ENCODE measurements at places on chromosomes 12 and 14.

DNA sequence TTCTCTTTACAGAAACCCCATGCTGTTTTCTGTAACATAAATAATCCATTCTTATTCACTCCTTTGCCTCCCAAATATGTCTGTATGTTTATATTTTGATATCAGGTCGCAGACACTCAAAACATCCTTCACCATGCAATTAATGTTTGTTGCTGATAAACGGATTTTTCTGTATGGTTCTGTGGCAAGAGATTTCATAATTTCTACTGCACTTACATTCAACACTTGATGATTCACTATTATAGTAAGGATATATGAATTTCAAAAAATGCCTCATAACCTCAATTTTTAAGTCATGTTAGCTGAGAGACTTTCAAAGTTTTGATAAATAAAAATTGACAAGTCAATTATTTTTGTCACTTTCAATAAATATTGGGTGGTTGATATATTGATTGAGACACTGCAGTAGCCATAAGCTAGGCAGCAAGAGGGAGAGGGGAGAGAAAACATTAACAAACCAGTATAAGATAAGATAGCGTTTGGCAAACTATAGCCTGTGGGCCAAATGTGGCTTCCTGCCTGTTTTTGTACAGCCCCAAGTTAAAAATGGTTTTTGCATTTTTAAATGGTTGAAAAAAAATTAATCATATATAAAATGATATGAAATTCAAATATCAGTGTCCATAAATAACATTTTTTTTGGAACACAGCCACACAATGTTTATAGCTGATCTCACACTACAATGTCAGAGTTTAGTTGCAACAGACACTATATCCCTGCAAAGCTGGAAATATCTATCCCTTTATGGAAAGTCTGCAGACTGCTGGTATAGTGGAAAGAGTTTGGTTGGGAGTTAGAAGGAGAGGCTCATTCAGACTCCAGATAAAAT lies 18.3 kb downstream of the ALDH6A1 start:
- DNase-seq: no peak

- DNase-seq: no peak
These were observed 4.9 kb upstream of the PLXNC1 start for GRCh38 chr12:94143438-94143837.

- no peak for DNase-seq
These were observed 4.2 kb downstream of the AQP5 start for GRCh38 chr12:49965836-49966235.

DNA sequence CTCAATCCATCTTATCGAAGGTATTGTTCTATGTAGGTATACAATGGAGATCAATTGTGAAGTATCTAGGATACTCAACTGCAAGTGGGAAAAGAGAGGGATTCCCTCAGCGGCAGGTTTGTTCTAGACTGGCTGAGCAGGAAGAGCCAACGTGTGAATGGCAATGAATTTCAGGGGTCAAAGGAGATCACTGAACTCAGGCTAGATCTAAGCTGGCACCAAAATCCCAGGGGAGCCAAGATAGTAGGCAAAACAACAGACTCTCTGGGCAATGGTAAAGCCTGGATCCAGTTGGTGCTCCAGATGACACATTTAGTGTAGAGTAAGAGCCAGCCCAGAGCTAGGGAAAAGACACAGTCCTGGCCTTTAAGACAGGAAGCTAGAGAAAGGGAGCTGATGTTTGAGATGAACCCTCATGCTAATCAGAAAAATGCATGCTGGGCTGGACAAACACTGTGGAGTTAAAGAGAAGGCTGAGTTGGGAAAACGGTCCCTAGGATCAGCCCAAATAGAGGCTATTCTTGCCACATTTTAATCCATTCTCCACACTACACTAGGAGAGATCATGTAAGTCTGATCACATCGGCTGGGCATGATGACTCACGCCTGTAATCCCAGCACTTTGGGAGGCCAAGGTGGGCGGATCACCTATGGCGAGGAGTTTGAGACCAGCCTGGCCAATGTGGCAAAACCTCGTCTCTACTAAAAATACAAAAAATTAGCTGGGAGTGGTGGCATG lies 45.6 kb downstream of the EFCAB11 start:
- no peak for DNase-seq

DNA sequence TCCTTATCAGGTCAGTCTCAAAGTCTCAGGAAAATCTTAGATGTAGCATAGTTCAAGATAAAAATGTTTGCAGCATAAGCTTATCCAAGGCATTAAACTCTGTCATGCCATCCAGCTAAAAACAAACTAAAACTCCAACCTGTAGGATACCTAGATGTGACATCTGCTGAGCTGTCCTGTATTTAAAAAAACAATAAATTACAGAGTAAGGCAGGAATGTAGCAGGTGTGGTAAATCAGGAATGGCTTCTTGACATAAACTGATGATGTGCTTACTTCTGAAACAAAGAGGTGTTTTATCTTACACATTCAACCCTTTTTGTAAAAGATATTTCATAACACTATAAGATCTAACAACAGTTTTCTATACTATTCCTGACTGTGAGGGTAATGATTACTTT lies 30.6 kb upstream of the DLGAP5 start:
- DNase-seq: no peak

GRCh38 chr14:75267141-75267721 lies 11.4 kb upstream of the FOS start:
- DNase-seq: no peak

DNA sequence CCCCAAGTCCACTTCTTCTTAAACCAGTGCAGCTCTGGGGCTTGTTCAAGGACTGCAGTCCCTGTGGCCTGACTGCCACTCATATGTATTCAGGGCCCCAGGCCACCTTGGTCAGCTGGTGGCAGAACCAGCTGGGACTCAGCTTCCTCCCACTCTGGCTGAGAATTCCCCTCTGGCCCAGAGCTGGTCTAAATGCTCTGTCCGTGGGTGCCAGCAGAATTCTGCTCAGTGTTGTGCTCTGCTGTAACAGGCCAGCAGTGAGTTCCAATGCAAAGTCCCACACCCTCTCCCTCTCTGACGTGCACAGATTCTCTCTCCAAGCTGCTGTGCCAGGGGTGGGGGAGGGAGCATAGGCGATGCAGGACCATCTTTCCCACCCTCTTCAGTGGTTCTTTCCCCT lies 210.4 kb upstream of the RGS6 start:
- DNase-seq: no peak

- DNase-seq: no peak
These were observed 31.9 kb upstream of the CCDC91 start for GRCh38 chr12:28158353-28158752.

DNA sequence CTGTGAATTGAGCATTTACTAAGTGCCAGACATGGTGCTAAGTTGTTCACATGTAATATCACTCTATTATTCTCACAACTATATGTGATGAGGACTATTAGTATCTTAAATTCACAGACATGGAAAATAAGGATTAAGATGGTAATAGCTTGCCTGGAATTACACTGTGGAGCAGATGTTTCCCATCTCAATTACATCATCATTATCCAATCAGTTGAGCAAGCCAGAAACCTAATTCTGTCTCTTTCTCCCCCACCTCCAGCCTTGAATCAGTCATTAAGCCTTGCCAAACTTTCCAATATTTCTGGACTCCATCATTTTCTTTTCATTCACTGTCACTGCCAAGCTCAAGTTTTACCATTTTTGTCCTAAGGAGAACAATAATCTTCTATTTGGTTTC lies 287.8 kb upstream of the KITLG start:
- no peak for DNase-seq

DNA sequence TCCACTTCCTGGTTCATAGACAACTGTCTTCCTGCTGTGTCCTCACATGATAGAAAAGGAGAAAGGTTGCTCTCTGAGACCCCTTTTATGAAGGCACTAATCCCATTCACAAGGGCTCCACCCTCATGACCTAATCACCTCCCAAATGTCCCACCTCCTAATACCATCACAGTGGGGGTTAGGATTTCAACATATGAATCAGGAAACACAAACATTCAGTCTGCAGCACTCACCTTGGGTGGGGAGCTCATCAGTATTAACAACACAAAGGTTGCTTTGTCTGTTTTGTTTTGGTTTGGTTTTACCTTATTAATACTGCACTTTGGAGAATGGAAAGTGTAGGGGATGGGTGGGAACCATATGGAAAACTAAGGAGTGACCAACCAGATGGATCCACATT lies 10.5 kb upstream of the SMCO2 start:
- DNase-seq: no peak

GRCh38 chr12:128715485-128715884 lies 108.3 kb downstream of the SLC15A4 start:
- no peak for DNase-seq

- DNase-seq: no peak
These were observed 64.5 kb upstream of the NAV3 start for GRCh38 chr12:77766224-77766623.

- DNase-seq: no peak
These were observed 328.3 kb downstream of the TMEM121 start for GRCh38 chr14:105854600-105855245.

GRCh38 chr12:63779498-63780481 lies at the start of gene RXYLT1:
Gene RXYLT1 (plus strand): TSS chr12:63779909. CDS start chr12:63779961, 52 bp downstream.
- no peak for DNase-seq

- DNase-seq: no peak
These were observed 13.8 kb downstream of the DTX1 start for GRCh38 chr12:113070117-113070906.

DNA sequence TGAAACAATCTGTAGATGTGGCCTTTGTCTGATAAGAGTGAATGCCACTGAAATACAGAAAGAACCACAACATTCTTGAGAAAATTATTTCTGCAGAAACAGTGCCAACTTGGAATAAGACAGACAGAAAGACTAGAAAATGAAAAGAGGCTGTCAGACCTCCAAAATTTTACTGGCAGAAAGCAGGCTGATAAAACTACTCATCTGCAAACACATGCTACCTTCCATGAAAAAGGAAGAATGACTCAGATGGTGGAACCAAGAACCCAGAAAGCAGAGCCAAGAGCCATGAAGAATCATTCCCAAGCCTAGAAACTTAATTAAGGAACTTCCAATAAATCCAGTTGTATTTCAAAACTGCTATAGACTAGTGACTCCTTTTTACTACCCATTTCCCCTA lies 31.9 kb upstream of the OSBPL8 start:
- DNase-seq: no peak

GRCh38 chr14:69624136-69624535 lies 12.7 kb downstream of the SUSD6 start:
- DNase-seq: no peak

- DNase-seq: no peak
These were observed 27.6 kb downstream of the ETFBKMT start for GRCh38 chr12:31687101-31687527.

DNA sequence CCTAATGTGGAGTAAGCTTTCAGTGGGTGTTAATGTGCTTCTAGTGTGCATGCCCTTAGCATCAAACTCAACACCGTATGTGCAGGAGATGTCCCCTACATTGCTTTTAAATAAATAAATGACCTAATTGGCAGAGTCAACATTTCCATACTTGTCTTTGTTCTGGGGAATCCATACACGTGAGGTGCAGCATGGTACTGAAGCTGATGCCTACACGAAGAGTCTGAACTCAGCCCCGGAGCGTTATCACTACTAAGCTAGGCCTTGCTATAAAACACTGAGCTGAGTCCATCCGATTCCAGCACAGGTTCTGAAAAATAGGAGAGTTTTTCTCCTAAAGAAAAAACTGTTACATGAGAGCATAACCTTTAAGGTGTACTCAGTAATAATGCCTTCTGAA lies 125.0 kb upstream of the DYRK2 start:
- DNase-seq: no peak

DNA sequence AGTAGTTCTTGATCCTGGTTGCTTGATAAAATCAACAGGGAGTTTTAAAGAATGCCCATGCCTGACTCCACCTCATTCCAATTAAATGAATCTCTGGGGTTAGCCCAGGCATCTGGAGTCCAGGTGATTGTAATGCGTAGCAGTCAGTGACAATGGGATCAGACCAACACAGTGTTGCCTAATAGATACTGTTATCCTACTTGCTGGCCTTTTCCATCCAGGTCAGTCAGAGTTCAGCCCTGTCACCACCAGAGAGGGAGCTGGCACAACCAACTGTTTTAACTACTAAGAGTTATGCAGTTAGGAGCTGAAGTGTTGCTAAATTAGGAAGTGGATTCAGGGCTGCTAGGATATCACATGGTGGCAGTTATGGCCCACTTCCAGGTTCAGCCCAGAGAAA lies 107.1 kb downstream of the GPR135 start:
- DNase-seq: no peak

DNA sequence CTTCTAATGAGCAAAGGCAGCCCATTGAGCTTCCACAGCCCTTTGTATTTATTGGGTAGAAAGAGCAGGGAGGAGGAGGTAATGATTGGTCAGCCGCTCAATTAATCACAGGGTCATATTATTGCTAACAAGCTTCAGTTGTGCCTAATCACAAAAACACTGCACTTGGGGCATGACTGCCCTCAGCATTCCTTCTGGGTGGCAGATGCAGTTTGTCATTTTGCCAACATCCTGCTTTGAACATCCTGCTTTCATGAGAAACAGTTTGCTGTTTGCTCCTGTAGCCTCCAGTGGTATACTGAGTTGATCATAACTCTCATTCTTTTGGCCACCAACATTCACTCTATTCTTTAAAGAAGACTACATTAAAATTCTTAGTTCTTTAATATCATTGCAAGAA lies 462.9 kb upstream of the MIS18BP1 start:
- DNase-seq: no peak

- no peak for DNase-seq
These were observed 29.0 kb downstream of the TESC start for GRCh38 chr12:117069926-117070900.

DNA sequence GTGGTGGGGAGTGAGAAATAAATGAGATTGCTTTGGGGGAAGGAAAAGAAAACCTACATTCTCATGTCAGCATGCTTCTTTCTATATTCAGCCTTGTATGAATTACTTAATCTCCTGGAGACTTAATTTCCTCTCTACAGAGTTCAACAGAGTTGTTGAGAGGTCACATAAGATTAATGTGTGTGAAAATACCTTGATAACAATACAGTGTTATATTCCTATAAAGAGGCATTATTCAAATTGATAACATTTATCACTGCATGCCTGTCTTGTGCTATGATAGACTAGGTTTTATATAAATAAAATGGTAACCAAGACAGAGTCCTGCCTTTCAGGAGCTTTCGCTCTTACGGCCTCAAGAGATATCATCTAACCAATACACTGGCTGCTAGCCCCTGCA lies 9.6 kb downstream of the FLRT2 start:
- DNase-seq: no peak

DNA sequence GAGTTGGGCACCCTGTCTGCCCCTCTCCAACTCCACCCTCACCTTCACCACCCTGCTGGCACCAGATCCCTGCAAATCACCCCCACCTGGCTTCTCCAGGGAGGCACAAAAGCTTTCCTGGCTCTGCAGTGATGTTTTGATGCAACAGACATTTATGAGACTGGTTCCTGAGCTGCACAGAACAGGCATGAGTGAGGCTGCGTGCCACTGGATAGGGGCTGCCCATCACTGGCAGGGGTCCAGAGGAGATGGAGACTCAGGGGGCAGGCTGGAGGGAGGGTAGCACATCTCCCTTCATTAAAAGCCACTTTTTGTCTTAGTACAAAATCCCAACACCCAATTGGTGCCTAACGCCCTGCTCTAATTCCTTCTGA lies 17.3 kb upstream of the ZDHHC22 start:
- no peak for DNase-seq

DNA sequence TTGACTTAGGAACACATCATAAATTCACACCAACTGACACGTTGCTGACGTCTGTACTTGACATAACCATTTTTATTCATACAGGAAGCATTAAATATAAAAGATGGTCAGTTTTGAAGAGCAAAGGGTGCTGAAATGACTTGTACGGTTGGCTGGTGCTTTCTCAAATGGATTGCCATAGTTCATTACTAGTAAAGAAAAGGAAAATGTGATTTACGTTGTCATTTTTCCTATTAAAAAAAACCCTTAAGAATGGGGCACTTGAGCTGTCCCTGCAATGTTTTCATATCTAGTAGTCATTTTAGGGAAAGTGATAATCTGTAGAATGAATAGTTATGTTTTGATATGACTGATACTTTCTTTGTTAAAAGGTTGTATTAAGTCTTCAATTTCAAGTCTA lies 22.5 kb upstream of the MANSC4 start:
- DNase-seq: no peak
